ENCODE measurements at places on chromosomes 11 and 22. TPM values are rescaled to one million over a fixed set of nuclear protein-coding genes. Genes with fewer than 3 reads are reported as not detected.

DNA sequence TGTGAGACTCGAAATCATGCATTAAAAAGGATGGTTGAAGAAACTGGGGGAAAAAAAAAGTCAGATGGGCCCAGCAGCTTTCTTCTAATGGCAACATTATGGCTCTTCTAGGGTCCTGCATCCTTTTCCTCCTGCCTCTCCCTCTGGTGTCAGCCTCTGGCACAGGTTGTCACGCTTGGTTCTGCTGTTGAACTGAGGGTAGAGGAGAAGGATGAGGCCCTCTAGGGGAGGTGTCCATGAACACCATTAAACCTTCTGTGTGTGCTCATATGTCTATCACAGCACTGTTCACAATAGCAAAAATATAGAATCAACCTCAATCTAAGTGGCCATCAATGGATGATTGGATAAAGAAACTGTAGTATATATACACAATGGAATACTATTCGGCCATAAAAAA, 36.0 kb downstream of the BUD13 start:
- peak; percentile 51 for DNase-seq

MUC2 gene
- total RNA-seq, result 0.26 TPM

DNA sequence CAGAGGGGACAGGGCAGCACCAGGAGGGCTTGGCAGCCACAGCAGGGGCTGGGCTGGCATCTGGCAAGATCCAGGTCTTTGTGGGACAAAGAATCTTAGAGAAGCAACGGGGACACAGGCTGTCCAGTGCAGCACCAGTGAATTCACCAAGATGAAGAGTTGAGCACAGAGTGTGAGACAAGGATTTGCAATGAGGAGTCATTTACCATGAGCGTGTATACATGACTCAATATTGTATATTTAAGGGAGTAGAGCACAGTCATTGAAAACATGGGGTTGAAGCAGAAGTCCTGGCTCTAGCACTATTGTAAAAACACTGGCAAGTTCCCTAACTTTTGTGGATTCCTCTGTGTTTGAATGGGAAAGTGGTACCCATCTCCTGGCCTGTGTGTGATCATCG, 3.5 kb downstream of the APOL1 start:
- DNase-seq, result no peak

- DNase-seq, result no peak
Measured at GRCh38 chr11:64477675-64478074, 113.3 kb upstream of the SLC22A12 start.

DNA sequence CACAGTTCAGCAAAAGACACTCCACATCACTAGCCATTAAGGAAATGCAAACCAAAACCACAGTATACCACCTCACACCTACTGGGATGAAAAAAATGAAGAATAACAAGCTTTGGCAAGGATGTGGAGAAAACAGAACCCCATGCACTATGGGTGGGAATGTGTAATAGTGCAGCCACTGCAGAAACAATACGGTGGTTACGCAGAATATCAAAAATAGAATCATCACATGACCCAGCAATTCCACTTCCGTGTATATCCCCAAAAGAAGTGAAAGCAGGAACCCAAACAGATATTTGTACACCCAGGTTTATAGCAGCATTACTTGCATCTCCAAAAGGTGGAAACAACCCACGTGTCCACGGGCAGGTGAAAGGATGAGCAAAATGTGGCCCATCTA, 20.8 kb downstream of the CARS1 start:
- no peak for DNase-seq

Measured in PC-3 (cell line).